ENCODE measurements at places on chromosomes 16 and 17.

DNA sequence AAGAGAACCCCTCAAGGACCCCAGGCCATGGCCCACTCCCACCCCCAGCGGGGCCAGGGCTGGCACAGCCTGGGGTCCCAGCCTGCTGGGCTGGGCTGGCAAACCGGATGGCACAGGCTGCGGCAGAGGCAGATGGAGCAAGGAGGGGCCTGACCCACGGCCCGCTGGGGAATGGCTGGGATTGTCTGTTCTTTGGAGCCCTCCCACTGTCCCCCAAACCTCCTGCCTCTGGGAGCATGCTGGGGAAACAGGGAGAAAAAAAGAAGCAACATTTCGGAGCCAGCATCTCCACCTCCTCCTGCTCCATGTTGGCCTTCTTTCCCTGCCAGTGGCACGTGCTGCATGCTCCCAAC lies 37.1 kb upstream of the LHX1 start:
- no peak for DNase-seq

GRCh38 chr16:69590590-69590989 lies 24.8 kb downstream of the NFAT5 start:
- DNase-seq, result no peak

GRCh38 chr17:31859487-31860008 lies 504 bp upstream of the COPRS start:
- no peak for DNase-seq

DNA sequence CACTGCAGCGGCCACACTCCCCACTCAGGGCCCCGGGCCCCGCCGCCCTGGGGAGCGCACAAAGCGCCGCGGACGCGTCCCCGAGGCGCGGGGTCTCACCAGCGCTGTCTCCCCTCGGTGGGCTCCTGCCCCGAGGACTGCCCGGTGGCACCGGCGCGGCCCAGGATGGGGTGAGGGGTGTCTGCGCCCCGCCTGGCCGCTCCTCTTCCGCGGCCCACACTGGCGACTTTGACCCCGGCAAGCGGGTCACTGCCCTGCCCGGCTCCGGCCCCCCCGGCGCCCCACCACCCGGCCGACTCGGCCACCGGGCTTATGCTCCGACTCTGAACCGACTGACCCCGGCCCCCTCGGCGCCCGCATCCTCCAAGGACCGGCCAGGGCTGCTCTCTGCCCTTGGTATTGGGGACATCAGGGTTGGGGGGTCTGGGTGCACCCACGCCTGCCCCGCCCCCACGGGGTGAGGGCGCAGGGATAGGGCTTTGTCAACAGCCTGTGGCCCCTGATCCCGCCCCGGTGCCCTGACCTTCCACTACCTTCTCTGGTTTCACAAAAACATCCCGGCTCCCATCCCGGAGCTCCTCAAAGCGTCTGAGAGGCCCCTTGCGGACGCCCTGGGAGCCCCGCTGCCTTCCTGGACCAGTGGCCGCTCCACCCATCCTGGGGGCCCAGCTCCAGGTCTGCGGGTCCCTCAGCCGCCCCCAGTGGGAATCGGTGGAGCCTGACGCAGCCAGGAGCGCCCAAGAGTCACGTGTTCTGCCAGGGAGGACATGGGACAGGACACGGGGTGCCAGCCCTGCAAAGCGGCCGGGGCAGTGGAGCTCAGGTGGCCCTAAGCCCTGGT lies 829 bp downstream of the GCGR start:
- no peak for DNase-seq

DNA sequence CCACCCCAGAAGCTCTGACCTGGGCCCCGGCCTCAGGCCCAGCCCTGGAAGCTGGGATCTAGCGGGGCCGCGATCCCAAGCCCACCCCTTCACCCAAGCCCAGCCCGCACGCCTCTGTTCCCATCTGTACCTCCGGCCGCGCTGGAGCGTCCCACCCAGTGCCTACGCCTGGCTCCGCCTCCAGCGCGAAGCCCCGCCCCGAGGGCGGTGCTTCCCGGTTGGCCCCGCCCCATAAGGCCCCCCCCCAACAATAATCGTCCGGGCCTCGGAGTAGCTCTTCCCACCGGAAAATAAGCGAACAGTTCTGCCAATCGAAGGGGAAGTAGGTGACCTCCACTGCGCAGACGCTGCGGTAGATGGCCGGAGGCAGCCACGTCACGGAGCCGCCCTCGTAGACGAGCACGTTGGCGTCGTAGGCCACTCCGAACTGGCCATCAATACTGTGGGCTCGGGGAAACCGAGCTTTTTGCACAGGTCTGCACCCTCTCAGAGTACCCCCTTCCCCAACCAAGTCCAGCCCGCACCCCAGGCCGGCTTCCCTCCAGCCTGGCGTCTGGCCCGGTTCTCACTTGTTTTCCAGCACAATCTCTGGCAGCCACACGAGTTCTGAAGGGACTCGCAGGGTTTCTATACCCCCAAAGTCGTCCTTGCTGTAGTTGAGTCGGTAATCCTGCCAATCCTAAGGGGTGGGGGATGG lies 1.1 kb downstream of the CHRNE start:
- DNase-seq, result no peak

- DNase-seq, result no peak
Observed at GRCh38 chr17:77180503-77181357, 40.0 kb downstream of the SEC14L1 start.

DNA sequence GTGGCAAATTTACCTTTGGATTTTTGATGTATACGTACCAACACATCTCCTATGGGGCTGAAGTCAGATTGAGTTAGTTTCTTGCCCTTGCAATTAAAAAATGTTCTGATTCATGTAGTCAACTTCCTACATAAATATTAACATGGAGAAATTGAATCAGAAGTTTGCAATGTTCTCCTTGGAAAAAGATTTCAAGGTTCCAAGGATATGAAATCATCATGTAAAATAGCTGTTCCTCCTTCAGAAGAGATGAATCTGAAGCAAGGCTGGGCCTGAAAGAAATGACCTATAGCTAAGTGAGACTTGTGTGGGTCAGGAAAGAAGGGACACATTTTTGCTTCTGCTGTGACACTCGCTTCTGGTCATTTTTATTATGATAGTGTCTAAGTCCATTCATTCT lies 131.7 kb downstream of the RGS9 start:
- DNase-seq, result no peak

GRCh38 chr16:11576427-11577289 lies 10.1 kb downstream of the LITAF start:
- DNase-seq, result no peak

DNA sequence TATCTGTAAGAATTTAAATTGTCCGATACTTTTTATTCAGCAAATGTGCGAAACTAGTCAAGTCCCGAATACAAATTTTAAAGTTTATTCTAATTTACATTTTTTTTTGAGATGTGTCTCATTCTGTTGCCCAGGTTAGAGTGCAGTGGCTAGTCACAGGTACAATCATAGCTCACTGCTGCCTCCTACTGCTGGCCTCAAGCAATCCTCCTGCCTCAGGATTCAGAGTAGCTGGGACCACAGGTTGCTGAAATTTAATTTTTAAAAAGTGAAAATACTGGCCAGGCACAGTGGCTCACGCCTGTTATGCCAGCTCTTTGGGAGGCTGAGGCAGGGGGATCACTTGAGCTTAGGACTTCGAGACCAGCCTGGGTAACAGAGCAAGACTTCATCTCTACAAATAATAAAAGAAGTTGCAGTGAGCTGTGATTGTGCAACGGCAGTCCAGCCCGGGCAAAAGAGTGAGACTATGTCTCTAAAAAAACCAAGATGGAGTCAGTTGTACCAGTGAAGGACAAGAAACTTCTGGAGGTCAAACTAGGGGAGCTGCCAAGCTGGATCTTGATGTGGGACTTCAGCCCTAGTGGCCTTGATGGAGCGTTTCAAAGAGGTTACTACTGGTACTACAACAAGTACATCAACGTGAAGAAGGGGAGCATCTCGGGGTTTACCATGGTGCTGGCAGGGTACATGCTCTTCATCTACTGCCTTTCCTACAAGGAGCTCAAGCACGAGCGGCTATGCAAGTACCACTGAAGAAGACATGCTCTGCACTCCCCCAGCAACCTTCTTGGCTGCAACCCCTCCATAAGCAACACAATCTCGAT lies 5.6 kb downstream of the POLG2 start:
- no peak for DNase-seq

DNA sequence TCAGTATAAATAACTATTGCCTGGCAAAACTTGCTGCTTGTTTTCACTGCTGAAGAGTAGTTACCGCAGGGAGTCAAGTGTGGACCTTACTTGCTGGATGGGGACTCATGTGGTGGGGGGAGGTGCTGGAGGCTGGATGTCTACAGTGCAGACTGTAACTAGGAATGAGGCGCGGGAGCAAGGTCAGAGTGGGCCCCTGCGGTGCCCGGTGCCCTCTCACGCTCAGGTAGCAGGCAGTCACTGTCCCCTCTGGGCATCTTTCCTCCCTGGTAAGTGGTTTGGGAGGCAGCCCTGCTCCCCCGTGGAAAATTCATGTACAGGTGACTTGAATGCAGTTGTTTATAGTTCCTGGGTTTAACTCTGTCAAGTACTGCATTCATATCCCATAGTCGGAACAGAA lies 4.6 kb downstream of the EMC8 start:
- DNase-seq, result no peak

GRCh38 chr16:15880434-15881308 lies 7.7 kb downstream of the CEP20 start:
- DNase-seq, result no peak

DNA sequence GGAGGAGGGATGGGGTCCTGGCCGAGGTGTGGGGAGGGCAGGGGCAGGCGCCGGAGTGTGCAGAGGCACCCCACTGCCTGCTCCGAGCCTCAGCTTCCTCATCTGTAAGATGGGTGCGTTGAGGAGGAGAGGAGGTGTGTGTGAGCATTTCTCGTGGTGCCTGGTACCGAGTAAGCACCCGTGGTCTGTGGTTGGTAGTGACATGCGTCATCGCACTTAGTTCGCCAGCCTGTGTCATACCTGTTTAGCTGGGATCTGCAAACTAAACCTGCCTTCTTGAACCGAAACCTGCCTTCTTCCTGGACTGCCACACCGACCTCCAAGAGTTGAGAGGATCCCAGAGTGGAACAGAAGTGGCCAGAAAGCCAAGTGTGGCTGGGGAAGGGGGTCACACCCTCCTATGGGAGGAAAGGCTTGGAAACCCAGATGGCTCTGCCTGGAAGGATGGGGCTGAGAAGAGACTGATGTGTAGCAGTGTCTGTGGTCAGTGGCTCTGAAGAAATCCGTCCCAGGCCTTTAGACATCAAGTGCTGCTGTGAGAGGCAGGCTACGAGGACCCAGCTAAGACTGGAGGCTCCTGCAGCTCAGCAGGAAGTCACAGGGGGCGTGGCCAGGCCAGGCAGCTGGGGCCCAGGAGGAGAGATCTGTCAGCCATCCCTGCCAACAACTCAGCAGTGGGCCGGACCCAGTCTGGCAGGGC lies 162.6 kb upstream of the PLCG2 start:
- DNase-seq, result peak; percentile 44

- DNase-seq, result no peak
Observed at GRCh38 chr17:80026359-80027042, 9.2 kb downstream of the TBC1D16 start.

GRCh38 chr17:9886141-9886930 lies 18.7 kb downstream of the RCVRN start:
- DNase-seq, result no peak

- DNase-seq, result no peak
Observed at GRCh38 chr17:58755269-58755576, 431 bp upstream of the PPM1E start.

DNA sequence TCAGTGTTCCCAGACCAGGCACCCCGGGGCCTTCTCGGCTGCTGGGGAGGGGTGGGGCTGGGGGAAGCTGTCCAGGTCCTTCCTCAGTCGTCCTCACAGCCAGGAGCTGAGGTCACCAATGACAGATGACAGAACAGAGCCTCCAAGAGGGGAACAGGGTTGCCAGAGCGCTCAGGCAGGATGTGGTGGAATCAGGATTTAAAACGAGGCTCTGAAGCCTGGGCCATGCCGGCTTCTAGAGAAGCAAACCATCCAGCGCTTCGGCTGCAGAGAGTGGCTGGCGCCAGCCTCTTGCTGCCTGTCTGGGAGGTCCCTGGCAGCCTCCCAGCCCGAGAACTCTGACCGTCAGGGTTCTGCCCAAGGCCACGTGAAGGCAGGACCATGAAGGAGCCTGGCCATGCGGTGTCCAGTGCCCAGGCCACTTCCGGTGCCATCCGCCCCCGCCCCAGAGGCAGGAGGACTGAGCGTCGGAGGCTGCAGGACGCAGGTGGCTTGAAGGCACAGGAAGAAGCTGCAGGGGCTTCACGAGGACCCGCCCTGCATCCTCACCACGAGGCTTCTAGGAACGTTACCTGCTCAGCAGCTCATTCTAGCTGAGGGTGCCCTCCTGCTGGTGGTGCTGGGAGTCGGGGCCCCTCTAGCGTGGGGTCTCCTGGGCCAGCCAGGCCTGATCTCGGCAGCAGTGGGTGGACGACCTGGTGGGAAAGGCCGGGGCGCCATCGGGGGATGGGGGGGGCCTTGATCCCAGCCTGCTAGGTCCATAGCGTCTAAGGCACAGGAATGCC lies 78.5 kb downstream of the KLHDC4 start:
- no peak for DNase-seq
